ENCODE measurements at places on chromosomes 5 and 9.
A peak's percentile ranks its signal among the peaks of the same experiment; 100 is the strongest.

DNA sequence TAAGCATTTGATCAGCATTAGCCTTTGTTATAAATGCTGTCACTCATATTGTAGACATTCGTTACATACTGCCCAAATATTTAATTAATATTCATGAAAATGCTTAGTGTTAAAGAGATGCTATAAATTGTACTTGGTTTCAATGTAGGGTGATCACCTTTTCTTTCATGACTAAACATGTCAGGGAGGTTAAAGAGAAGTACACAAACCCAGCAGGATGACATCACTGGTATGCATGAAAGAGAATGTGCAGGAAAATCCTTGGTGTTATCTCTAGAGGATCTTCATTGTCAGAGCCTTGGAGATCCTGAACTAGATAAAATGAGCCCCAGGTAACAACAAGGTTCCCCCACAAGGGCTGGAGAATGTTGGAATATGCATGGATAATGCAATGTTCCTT lies 33.0 kb upstream of the SV2C start:
- no peak for DNase-seq

DNA sequence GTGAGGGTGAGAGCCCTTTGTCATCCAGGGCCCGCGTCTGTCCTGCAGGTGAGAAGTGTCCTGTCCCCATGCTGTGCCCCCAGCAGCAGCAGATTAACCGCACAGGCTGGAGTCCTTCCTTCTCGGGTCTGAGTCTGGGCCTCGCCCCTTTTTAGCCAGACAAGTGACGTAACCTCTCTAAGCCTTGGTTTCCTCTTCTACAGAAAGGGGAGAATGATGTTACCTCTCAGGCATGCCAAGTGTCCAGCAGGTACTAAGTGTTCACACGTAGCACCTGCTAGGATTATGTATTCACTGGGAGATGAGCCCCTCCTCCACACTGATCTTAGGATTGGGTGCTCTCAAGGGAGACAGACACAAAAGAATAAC lies 6.9 kb downstream of the NEURL1B start:
- no peak for DNase-seq

DNA sequence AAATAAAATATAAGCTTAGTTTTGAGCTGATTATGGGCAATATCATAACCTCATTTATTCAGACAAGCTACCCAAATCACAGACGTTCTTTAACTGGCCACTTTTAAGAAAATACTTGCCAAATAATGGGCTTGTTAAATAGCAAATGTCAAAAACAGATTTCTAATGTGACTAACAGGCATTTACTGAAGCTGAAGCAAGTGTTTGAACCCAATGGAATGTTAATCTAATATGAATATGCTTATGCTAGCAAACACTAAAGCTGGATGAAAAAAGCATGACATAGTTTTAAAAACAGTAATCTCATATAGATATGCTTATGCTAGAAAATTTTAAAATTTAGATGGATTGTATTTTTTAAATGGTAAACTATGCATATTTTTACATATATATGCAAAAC lies 411.6 kb upstream of the PTGER4 start:
- no peak for DNase-seq

- no peak for DNase-seq
Measured at GRCh38 chr9:7983490-7983889, 183.9 kb upstream of the DMAC1 start.

GRCh38 chr9:37437621-37438020 lies 15.1 kb downstream of the GRHPR start:
- DNase-seq = no peak

DNA sequence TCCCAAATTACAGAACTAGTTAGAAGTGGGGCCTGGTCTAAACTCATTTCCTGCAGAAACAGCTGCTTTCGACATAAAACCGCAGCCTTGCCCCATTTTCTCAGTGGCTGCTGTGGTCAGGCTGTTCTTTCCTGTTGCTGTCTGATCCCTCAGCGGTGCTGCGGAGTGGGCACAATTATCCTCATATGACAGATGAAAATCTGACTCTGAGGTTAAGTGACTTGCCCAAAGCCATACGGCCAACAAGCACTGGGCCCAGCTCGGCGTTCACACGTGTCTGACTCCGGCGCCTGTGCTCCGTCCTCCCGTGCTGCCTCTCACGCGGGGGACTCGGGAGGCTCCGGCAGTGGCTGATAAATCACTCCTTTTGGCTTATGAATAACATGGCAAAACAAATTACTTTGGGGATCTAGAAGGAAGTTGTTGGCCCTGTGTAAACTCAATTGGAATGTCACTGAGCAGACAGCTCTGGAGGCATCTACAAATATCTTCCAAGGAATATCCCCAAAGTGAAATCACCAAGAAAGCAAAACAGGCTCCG lies 142.6 kb upstream of the LMX1B start:
- peak; percentile 93 for DNase-seq

- DNase-seq = peak; percentile 82
Measured at GRCh38 chr5:132392411-132392810, 22.9 kb downstream of the SLC22A5 start.

DNA sequence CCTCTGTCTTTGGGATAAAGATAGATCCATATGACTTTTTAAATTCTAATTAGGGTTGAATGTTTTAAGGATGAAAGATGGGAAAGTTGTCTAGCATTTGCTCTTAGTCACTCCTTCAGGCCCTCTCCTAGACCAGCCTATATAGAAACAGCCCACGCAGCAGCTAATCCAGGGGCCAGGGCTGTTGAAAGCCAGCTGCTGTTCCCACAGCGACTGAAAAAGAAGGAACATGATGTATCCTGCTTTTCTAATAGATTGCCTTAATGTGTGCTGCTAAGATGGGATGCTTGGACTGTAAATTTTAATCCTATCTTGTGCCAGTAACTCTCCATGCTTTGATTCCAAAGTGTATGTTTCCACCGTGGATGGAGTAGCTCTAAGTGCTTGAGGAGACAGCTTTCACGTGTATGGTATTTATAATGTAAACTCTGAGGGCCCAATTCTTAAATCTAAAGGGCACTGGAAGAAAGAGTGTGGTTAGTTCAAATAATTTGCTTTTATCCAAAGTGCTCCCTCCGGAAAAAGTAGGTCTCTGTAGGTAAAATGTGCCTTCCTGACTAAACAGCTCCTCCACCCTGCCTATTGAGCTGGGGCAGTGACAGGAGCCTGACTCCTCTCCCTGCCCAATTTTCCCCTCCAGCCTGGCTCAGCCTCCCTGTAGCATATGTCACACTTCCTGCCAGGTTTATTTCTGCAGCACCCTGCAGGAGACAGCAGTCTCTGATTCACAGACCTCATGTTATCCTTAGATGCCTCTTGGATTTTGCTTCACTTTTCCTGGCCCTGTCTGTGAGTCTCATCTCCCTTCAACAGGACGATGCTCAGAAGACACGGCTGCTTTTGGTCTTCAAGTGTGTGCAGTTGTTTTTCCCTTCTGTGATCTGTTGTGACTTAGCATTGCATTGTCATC lies 33.2 kb downstream of the SLC36A1 start:
- DNase-seq = no peak

DNA sequence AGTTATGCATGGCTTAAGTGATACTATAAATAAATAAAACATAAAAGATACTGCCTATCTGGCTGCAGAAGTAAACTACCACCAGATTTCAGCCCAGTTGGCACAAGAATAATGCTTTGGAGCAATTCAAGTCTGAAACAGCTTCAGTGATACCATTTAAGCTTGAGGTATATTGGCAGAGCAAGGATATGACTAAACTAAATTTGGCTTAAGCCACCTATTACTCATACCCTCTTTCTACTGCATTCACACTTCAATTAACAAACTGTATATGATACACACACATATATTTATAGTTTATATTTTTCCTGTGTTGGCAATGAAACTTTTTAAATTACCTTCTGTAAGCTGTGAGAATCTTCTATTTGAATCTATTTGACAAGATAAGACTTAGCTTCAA lies 431.9 kb downstream of the ANXA1 start:
- DNase-seq = no peak

GRCh38 chr5:1029282-1029944 lies 20.8 kb downstream of the NKD2 start:
- DNase-seq = no peak

DNA sequence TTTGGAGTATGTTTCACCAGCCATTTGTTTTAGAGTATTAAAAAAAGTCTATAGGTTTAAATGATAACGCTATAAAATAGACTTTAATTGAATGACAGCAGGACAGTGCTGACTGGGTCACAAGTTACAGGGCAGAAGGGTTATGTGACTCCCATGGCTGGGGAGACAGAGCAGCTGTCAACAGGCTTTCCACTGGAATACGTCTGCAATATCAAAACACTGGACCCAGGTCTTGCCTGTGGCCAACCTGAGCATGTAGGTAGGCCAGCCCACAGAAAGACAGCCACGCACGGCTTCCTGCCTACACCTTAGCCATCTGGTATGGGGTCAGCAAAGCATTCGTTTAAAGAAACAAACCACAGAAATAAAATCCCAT lies 80.7 kb downstream of the OTULIN start:
- DNase-seq = no peak

GRCh38 chr9:117958726-117959125 lies 254.5 kb downstream of the TLR4 start:
- no peak for DNase-seq

- no peak for DNase-seq
Measured at GRCh38 chr9:77922591-77922990, 109.0 kb downstream of the GNAQ start.

DNA sequence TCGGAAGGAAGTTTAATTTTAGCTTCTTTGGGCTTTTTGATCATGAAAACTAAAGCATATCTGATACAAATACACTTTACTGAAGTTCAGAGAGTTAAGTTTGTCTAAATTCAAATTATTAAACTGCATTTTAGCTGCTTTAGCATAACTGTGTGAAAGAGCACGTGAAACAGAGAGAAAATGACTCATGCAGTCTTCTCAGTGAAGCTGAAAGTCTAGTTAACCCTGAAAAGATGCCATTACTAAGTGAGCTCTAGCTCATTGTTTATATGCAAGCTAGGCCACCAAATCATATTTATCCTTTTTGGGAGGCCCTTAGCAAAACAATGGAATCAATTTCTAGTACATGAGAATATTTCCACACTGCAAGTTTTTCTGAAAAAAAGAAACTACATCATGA lies 27.6 kb downstream of the TPD52L3 start:
- no peak for DNase-seq

GRCh38 chr9:115042781-115043509 lies 75.0 kb downstream of the TNC start:
- DNase-seq = no peak

DNA sequence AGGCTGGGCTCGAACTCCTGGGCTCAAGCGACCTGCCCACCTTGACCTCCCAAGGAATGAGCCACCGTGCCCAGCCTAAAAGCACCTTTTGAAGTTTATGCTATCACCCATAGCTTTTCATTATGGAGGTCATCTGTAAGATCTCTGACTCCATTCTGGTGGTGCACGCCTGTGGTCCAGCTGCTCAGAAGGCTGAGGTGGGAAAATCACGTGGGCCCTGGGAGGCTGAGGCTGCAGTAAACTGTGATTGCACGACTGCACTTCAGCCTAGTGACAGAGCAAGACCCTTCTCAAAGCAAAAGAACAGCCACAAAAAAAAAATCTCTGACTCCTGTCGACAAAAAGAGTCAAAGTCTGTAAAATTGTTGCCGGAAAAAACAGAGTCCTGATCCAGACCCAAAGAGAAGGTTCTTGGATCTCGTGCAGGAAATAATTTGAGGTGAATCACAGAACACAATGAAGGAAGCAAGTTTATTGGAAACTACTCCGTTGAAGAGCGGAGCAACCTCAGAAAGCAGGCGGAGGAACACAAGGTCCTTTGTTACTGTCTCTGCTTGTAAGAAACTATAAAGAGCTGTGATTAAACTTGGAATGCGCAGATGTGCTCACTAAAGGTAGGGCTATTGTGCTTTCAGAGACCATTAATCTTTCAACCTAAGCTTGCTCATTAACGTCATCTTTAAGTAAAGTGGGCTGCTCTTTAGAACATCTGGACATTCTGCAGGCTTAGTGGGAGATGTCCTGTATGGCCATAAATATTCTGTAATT lies 2.0 kb upstream of the HAUS6 start:
- no peak for DNase-seq

- no peak for DNase-seq
Measured at GRCh38 chr5:82785456-82785855, 291.7 kb downstream of the TMEM167A start.

GRCh38 chr9:79471580-79472543 lies 99.9 kb upstream of the TLE4 start:
- DNase-seq = no peak

DNA sequence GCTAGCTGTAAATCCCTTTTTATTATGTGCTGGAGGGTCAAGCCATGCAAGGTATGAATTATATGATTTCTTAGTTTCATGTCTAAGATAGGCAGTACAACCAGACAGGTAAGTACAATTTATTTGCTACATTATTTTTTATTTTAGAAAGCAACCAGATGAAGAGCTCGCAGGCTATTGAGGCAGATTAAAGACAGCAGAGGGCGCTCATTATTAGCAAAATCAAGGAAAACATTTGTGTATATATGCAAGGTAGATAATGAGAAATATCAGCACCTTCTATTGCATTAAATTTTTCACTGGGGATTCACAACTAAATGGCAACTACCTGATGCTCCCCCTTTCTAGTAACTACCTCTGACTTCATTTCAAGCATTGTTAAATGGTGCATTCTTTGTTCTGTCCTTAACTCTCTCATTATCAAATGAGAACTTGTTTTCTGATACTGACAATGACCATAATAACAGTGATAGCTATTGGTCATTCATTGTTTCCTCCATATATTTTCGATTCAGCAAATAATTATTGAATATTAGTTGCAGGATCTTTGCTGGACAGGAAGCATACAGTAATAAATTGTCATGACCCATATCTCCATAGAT lies 8.6 kb downstream of the SCGB3A2 start:
- DNase-seq = no peak

DNA sequence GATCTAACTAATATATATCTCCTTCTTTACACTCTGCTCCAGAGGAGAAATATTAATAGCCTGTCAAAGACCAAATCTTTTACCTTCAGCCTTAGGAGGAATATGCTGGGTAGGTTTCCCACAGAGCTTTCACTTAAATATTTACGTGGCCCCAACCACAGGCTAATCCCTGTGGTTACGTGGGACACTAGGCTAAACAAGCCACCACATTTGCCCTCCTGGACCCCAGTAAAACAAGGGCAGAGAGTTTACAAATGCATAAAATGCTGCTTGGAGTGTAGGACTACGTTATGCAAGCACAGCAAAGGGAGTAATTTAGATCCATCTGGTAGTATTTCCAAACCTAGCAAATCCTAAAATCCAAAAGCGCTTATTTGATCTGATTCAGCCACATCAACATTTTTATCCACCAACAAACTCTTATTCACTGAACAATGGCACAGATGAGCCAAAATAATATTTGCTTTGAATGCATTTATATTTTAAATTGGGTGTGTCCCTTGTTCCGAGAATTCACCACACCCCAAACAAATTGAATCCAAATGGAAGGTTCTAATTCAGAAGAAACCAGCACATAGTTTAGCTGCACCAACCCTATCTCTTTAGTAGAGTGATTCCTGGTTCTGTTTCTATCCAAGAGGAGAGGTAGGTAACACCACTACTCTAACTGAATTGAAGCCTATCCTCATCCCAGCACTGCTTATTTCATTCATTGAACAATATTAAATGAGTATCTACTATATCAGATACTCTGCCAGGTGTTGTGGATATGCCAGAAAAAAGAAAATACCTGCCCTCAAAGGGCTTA lies 179.0 kb downstream of the TSSK1B start:
- DNase-seq = no peak

- no peak for DNase-seq
Measured at GRCh38 chr9:84793251-84793650, 123.7 kb downstream of the NTRK2 start.

All from esophagus muscularis mucosa (tissue), 4 donors.